ENCODE measurements at places on chromosomes 11 and 22.

GRCh38 chr11:67354075-67355022 lies 1.0 kb upstream of the POLD4 start:
- no peak for DNase-seq

GRCh38 chr11:47433157-47433556 lies 6.9 kb upstream of the PSMC3 start:
- no peak for DNase-seq

DNA sequence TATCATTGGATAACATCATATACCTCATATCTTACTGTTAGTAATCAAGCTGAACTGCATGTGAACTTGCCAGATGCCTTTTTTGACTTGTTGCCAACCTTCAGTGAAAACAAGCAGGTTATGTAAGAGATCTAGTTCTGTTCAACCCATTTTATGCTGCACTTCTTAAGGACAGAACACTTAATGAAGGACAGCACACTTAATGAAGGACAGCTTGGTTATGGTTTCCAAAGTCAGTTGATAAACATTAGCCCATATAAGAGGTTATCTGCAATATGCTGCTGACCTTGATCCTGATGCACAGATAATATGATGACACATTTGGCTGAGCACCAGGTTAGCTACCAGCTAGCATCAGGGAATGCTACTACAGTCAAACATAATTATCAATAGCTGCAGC lies 358.7 kb upstream of the PDGFD start:
- no peak for DNase-seq

- DNase-seq: no peak
Measured at GRCh38 chr11:124837491-124837856, 27.8 kb upstream of the ROBO3 start.

- no peak for DNase-seq
Measured at GRCh38 chr11:76385903-76386302, 4.8 kb downstream of the GVQW3 start.

- no peak for DNase-seq
Measured at GRCh38 chr11:133833898-133834681, 11.2 kb downstream of the SPATA19 start.

DNA sequence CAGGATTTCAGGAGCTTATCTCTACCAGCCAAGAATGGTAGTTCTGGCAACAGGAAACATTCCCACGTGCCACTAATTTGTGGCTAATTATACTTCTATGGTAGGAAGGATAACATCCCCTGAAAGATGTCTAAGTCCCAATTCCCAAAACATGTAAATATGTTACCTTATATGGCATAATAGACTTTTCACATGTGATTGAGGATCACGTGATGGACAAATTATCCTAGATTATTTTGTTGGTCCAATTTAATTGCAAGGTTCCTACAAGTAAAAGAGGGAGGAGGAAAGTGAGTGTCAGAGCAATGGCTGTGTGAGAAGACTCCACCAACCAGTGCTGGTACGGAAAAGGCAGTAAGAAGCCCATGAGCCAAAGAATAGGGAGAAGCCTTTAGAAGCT lies 9.9 kb upstream of the MSANTD4 start:
- DNase-seq: no peak

- DNase-seq: no peak
Measured at GRCh38 chr11:9688716-9689511, 25.0 kb downstream of the SWAP70 start.

- no peak for DNase-seq
Measured at GRCh38 chr11:93988912-93989311, 32.2 kb upstream of the HEPHL1 start.

GRCh38 chr11:12667646-12668045 lies 6.6 kb upstream of the TEAD1 start:
- no peak for DNase-seq

DNA sequence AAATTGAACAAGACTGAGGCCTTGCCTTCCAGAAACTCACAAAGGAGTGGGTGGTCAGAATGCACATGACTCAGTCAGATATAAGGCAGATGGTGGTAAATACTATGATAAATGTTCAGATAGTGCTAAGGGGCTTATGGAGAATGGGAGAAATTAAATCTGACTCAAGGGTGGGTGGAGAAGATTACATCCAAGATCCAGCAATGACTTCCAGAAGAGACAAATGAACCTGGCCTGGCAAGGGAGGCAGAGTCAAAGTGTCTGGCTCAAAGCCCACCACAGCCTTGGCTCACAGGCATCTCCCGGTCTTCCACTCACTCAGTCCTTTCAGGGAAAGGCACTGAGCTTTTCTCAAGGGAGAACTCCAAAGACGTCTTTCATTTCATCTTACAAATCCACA lies 6.1 kb upstream of the ZBTB16 start:
- no peak for DNase-seq

GRCh38 chr22:19395276-19395675 lies 36.3 kb downstream of the HIRA start:
- DNase-seq: no peak

- no peak for DNase-seq
Measured at GRCh38 chr11:80533463-80533862, 1092.6 kb upstream of the TENM4 start.

DNA sequence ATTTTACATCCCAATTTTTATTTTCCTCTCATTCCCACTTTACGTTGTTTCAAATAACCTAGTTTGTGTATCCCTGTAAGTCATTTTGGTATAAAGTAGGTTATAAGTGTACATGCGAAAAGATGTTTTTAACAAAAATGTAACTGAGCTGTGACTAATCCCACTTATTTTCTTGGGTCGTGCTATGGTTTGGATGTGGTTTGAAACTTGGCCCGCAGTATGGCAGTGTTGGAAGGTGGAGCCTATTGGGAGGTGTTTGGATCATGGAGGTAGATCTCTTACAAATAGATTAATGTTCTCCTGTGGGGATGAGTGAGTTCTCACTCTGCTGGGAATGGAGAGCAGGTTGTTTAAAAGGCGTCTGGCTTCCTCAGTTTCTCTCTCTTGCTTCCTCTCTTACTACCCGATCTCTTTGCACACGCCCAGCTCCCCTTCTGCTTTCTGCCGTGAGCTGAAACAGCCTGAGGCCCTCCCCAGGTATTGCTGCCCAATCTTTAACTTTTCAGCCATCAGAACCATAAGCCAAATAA lies 7.2 kb downstream of the RPL27A start:
- DNase-seq: no peak

- no peak for DNase-seq
Measured at GRCh38 chr11:7143908-7144307, 55.1 kb downstream of the RBMXL2 start.

DNA sequence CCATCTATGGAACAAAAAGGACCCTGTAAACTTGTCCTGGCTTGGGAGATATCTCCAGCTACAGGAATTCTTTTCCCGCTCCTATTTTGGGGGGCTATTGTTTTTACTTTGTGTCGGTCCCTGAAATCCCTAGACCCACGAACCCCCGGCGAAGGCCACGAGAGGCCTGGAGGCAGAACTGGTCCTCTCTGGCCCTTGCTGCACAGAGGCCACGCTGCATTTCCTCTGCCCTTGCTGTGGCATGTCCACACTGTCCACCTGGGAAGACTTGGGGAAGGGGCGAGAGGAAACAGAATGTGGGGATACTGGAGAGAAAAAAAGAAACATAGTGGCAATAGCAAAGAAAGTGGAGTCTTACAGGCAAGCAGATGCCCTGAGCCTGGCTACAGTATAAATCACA lies 2.3 kb upstream of the ANO1 start:
- DNase-seq: no peak
